Dermis microvascular lymphatic vessel endothelial cell (primary cell): ENCODE measurements at places on chromosomes 6 and 20. TPM values are rescaled to one million over a fixed set of nuclear protein-coding genes. Genes with fewer than 3 reads are reported as not detected.

HLA-DRB1 gene
- total RNA-seq, result 0.76 and 2.1 TPM in 2 replicates

IL17F gene
- total RNA-seq, result not detected in 2 replicates

FHL5 gene
- total RNA-seq, result not detected in 2 replicates

SLA2 gene
- not detected in 2 replicates for total RNA-seq

FOXF2 gene
- not detected in 2 replicates for total RNA-seq

ISM1 gene
- total RNA-seq, result under 0.01 TPM in 1 of 2 replicates, not detected in the other

CST8 gene
- total RNA-seq, result not detected in 2 replicates

KCNS1 gene
- total RNA-seq, result under 0.01 and 0.25 TPM in 2 replicates

VNN1 gene
- total RNA-seq, result under 0.01 TPM in 1 of 2 replicates, not detected in the other

PRICKLE4 gene
- 6.4 and 9.5 TPM in 2 replicates for total RNA-seq

TCF19 gene
- total RNA-seq, result 12.8 and 21.7 TPM in 2 replicates

ULBP1 gene
- under 0.01 TPM in 2 replicates for total RNA-seq

SLC39A7 gene
- 83.1 and 112 TPM in 2 replicates for total RNA-seq
